ENCODE measurements at places on chromosomes 4 and X.

DNA sequence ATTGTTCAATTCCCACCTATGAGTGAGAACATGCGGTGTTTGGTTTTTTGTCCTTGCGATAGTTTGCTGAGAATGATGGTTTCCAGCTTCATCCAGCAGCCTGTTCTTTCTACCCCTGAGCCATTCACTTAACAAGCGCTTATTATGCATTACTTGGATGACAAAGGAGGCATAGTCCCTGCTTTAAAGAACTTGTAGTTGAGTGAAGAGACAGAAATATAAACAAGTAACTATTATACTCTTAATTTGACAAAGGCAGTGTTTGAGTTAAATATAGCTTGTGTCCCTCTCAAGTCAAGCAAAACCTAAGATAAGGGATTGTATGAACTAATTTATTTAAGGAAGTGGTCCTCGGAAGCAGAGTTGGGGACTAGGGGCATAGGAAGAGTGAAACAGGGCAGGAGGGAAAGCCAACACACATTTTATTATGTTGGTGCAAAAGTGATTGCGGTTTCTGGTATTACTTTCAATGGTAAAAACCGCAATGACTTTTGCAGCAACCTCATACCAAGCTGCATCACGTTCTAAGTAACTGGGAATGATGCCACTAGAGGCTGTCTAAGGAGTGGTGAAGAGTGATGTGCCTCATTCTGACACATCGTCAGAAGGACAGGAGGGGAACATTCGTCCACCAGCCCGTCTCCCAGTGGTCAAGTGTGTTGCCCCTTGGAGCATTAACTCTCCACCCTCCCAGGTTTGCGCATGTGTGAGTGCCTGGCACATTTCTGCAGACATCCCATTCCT is 41.8 kb downstream of the QDPR start:
- no peak for DNase-seq

DNA sequence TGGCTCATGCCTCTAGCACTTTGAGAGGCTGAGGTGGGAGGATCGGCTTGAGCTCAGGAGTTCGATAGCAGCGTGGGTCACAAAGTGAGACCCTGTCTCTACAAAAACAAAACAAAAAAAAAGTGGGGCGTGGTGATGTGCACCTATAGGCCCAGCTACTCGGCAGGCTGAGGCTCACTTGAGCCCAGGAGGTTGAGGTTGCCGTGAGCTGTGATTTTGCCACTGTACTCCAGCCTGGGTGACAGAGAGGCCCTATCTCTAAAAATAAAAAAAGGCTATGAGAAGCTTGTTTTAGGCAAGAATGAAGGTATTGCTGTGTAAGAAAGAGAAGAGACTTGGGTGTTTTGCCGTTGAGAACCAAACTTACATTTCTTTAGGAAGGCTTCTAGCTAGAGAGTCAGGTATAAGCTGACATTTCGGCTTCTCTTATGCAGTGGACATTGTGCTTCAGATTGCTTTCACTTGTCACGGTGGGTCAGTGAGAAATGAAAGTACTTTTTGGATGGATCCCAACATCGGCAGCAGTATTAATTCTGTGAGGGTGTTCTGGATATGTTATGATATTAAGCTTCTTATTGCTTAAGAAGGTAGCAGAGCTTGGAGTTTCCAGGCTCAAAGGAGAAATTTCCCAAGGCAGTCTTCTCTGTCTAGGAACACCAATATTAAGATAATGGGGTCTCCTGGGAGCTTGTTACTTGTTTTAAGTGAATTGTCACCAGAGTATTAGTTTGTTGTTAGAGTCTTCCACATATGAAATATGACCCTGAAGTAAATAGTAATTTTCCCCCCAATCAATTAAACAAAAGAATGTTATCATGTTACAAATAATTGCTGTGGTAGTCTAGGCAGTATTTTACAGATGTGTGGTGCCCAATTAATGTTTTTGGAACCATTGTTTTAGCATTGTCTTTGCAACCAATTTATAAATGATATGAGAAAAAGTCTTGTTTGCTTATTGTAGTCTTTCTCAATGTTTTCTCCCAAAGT is 17.6 kb downstream of the TMEM131L start:
- DNase-seq = no peak

DNA sequence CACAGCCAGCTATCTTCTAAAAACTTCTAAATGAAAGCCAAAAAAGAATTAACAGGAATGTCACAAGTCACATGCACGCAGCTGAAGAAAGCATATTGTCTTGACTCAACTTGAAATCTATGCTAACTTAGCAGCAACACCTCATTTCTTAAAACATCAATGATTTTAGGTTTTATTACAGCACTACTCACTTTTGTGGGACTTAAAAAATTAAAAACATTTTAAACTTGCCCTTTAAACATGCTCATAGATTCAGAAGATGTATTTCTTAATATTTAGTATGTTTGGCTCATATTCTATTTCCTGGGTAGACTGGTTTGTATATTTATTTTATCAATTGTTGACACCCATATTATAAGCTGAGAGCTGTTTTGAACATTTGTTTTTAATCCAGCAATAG is 279.4 kb downstream of the NKX6-1 start:
- no peak for DNase-seq

- DNase-seq = no peak
Measured at GRCh38 chrX:119481323-119481801, 13.1 kb downstream of the SLC25A5 start.

DNA sequence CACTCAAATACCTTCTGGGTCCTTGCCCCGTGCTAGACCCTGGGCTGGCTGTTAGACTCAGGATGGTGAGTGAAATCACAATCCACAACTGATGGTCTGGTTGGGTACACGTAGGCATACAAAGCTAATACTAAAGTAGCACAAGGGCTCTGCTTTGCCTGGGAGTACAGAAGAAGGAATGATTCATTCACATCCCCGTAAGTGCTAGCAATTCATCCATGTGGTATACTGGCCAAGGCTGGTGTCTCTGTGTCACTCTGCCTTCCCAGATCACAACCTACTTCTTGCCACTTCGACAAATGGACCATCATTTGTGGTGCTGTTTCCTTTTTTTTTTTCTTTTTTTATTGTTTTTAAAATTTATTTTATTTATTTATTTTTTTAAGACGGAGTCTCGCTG is 19.7 kb upstream of the RBM47 start:
- DNase-seq = no peak

DNA sequence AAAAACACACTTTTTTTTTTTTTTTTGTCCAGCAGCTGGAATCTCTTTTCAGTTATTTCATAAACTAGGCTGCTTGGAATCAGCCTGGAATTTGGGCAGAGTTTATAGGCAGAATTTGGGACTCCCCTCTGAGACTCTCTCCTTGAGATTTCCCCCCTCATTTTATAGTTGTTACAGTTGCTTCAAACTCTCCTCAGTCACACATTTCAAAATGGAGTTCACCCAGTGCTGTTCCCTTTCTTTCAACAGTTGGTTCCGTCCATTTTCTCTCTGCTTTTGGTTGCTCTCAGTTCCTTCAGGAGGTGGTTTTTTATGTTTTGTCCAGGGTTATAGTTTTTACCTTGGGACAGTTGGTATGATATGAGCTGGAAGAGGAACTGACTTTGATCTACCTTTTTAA is 27.5 kb downstream of the NSD2 start:
- no peak for DNase-seq

- DNase-seq = no peak
Measured at GRCh38 chrX:139750390-139750789, 42.4 kb upstream of the MCF2 start.

DNA sequence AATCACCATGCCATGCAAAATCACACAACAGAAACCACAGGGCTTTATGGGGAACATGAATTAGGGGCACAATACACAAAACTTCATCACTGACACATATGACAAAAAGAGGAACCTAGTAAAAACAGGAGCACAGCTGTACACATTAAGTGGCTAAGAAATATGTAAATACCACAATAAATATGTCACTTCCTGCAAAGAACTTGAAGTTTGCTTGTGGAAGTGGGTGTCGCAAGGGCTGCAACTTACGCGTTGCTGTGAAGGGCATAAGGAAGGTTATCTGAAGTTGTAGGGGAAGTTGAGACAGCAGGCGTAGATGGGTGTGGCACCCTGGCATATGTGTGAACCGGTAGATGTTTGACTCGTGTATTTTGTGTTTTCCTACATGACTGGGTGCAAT is 42.4 kb downstream of the CLCN4 start:
- no peak for DNase-seq

GRCh38 chrX:9055354-9055753 is 21.4 kb upstream of the FAM9B start:
- no peak for DNase-seq

DNA sequence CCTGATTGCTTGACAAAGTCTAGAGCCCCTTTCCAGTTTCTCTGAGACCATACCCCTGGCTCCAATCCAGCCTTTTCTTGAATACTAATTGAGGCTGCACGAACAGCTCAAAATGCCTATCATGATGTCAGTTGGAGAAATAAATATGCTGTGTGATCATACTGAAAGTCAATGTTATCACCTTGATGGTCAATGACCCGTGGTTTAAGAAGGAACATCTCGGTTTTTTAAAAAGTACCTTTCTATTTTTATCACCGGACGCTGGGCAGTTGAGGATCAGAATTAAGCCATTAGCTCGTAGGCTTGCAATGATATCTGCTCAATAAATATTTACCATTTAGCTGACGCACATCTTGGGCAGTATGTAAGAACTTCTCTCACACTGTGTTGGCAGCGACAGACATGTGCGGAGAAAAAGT is 852 bp upstream of the WDR44 start:
- no peak for DNase-seq

DNA sequence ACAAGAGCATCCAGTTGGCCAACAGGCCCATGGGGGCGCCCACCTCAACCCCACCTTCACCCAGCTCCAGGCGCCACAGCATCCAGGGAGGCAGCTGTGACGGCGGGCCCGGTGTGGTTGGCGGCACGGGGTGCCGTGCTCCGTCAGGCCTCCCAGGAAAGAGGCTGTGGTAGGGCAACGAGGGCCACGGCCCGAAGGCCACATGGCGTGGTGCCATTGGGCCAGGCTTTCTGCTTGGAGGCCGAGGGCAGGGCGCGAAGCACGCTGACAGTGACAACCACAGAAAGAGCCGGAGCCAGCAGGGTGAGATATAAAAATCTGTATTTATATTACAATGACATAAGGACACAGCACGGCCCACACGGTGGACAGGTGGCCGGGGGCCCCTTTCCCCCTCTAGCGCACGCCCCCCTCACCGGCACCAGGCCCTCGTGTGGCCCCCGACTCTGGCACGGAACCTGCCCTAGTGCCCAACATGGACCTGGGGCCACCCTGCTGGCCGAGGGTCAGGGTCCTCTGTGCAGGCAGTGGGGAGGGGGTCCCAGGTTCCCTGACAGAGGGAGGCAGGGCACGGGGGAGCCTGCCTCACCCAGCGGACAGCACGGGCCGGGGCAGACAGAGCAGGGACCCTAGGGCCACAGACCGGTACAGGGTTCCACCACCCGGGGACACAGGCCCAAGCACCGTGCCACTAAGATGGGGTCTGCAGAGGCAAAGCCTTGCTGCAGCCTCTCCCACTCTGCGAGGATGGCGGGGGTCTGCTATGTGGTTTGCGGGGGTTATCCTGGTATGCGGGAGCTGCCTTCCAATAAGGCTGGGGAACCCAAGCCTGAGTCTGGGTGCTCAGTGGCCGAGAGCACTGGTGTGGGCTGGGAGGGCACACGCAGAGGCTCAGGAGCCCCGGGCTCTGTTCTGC is 5.5 kb upstream of the HAUS3 start:
- DNase-seq = peak; percentile 20

GRCh38 chr4:6200011-6200921 is at the start of gene JAKMIP1:
TSS of gene JAKMIP1 (minus strand) at chr4:6200549. CDS start at chr4:6112850, 87,699 bp downstream.
- no peak for DNase-seq

GRCh38 chr4:176090115-176090514 is 24.5 kb downstream of the WDR17 start:
- no peak for DNase-seq

DNA sequence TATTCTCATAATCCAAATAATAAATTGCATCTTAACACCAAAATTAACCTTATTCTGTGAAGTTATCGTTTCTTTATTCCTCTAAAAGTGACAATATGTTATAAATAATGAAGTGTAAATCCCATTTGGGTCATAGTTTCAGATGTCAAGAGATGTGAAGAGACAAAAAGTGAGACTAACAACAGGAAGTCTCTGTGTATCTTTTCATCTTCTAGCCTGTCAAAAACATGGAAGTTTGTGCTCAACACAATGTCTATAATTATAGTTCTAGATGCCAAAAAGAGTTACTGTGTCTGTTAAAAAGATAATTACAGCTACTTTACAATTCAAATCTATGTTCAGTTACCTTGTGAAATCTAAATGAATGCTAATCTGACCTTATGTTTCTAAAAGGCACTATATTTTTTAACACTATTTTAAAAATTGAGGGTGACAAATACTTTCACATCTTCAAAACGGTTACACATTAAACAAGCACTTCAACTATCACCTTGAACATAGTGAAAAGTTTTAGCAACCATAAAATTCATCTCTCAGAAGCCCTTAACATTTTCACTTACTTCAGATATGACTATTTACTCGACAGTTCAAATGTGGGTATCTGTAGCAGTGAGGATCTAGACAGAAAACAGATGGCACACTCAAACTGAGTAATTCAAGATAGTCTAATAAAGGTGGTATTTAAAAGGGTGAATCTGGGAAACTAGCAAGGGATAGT is 509.8 kb downstream of the ARAP2 start:
- DNase-seq = no peak

DNA sequence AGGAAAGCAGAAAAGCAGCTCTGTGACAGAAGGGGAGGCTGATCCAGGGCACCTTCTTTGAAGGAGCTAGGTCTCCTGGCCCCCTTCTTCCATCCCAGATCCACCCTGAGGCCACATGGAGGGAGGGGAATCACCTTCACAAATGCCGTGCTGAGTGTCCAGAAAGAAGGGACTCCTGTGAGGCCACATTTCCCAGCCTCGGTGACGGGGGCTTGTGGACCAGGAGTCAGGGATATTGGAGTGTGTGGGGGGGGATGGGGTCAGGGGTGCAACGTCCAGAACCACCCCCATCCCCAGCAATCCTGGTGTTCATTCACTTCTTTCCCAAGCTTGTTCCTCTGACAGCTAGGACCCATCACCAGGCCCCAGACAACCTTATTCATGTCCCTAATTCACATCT is 4.7 kb downstream of the TIMM17B start:
- DNase-seq = no peak

GRCh38 chr4:145278341-145279121 is 98.1 kb upstream of the OTUD4 start:
- no peak for DNase-seq

- no peak for DNase-seq
Measured at GRCh38 chr4:140839406-140839805, 83.2 kb upstream of the TBC1D9 start.

- DNase-seq = no peak
Measured at GRCh38 chr4:37243051-37243450, 1.5 kb upstream of the NWD2 start.

DNA sequence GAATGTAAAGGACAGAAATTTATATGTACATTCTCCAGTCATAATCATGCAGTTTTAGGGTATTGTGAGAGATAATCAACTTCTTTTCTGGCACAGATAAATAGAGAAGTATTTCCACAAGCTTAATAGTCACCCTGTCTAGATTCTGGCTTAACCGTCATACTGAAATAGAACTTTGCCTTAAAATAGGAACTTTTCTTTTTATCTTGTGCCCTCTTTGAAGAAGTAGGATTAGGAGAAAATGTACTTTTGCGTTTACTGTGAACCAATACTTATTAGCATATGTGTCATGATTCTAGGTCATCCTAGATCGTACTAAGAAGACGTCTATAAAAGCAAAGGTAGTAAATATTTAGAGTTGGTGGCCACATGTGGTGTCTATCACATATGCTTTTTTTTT is 95.4 kb downstream of the NFKB1 start:
- DNase-seq = no peak

Measured in omental fat pad (tissue), 4 donors.